ENCODE measurements at places on chromosomes 5 and 9. TPM values are rescaled to one million over a fixed set of nuclear protein-coding genes. Genes with fewer than 3 reads are reported as not detected.

GRCh38 chr9:104263942-104264341 is 169.8 kb downstream of the SMC2 start:
- DNase-seq, result no peak

GRCh38 chr9:132994410-132995120 is 16.1 kb downstream of the GFI1B start:
- DNase-seq, result no peak

GRCh38 chr9:121187636-121188305 is 13.9 kb downstream of the RAB14 start:
- DNase-seq, result no peak

DNA sequence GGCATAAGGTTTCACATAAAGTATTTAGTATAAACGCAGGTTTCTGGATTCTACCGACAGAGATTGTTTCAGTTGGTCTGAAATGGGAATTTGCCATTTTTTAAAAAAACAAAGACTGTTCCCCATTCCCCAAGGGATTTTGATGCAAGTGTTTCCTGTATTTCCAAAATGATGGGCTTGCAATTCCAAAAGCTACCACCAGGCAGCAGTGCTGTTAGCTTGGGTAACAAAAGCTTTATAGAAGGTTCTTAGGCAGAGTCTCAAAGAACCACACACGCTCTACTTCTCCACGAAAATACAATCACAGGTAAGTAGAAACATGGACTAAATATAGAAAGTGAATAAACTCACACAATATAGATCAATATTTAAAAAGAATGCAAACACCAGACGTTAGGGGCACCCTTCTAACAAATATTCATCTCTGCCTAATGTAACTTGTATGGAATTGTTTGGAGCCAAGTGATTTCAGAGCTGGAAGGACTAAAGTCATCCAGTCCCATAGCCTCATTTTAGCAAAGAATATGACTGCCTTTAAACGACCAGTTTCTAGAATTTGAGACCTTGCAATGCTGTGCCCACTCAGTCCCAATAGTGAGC is 154.3 kb downstream of the SPOCK1 start:
- DNase-seq, result no peak

GRCh38 chr5:43243270-43243669 is 51.2 kb downstream of the NIM1K start:
- no peak for DNase-seq

LCN1 gene
- not detected for total RNA-seq

PLEKHG4B gene
- total RNA-seq, result not detected

Data from T-cell (primary cell).